ENCODE measurements at places on chromosomes 12 and 14.
A peak's percentile ranks its signal among the peaks of the same experiment; 100 is the strongest.

GRCh38 chr12:114638790-114639435 lies 45.1 kb downstream of the TBX3 start:
- DNase-seq = no peak

DNA sequence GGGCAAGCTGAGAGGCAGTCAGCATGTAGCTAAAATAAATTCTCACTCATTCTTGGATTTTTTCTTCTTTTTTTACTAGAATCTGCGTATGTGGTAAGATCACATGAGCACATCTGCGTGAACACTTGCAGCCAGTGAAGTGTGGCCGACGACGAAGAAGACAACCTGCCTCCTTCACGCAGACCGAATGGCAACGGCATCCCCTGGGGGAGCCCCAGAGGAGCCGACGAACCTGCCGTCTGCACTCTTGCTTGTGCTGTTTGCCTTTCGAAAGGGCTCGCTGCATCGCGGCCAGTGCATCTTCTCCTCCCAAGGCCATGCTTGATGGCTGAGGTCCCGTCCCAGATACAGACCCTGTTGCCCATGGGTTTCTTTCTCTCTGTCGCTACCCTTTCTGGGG lies 113.8 kb downstream of the KCNK10 start:
- DNase-seq = no peak

DNA sequence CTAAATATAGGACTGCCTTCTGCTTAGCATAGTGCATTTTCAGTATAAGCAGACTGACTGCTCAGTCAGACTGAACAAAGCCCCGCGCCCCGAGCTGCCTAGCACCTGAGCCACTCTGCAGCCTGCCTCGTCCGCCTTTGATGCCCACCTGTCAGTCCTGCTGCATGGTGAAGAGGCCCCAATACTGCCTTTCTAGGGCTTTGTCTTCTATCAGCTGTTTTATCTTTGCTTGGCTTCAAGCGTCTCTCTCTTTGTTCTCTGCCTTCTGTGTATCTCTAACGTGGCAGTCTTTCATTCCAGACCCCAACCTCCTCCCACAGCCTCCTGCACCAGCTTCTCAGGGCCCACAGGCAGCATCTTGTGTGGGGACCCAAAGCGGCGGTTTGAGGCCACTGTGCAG lies 1001.0 kb downstream of the VRK1 start:
- no peak for DNase-seq

GRCh38 chr14:72023128-72024042 lies 91.2 kb downstream of the RGS6 start:
- no peak for DNase-seq

DNA sequence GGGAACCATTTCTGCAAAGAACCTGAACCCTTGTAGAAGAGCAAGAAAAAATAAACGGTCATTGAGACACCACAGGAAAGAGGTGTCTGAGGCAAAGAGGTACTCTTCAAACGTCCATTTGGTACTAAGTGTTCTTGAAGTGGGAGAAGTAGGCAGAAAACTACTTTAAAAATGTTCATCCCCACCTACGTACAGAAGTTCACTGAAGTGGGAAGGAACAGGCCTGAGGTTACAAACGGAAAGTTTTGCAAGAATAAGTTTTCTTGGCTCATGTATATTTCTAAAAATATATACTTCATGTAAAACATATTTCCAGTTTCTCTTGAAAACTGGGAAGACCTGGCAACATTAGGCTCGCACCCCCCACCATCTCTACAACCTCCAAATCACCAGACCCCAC lies 61.2 kb downstream of the STXBP6 start:
- no peak for DNase-seq

DNA sequence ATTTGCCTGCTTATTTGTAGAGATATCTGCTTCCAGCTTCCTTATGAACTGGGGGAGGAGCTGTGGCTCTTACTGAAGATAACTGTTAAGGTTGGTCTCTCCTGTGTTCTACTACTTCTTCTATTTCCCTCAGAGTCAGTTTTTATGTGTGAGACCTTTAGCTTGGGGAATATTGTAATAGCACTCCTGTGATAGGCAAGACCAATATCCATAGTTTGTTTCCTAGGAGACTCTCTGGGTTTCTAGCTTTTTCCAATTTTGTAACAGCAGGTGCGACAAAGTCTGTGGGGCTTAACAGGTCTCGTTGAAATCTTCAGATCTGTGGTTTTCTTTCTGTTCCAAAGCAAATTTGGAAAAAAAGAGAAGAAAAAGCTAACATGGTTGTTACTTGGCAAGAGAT lies at the start of gene OR10G3:
TSS of gene OR10G3 (minus strand) at position 101 of the 400 bp plus-strand sequence. CDS start 9,332 bp downstream, outside the sequence.
- no peak for DNase-seq

DNA sequence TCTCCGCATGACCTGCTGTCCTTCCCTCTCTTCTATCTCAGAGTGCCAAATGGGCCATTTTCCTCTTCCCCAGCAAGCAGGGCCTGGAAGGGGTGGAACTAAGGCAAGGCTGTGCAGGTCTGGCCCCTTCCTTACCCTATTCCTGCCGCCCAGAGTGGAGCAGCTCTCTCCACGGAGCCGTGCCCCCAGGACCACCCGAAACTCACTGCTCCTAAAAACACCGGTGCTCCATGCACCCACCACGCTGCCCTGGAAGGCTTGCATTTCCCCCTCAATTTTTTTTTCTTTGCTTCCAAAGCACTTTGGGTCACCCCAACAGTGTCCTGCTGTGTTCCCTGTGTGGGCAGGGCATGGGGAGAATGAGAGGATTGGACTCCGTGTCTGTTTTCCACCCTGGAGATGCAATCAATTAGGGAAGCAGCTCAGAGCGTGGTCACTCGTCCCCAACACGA lies 48.5 kb upstream of the MEG3 start:
- no peak for DNase-seq

- DNase-seq = peak; percentile 66
Measured at GRCh38 chr12:109088818-109089217, 4.5 kb downstream of the ALKBH2 start.

DNA sequence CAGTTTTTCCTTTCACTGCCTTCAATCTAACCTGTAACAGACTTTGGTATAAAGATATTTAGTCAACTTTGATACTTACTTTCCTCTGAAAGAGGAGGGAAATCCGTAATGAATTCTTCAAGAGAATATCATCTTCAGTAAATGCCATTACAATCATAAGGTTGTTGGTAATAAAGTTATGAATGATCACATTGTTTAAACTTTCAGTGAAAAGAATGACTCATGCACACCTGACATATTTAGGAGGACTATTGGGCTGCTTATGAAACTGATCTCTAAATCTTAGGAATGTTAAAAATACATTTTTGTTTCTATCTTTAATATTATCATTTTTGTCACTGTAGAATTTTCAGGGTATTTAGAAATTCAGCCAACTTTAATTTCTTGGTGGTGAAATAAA lies 474.7 kb downstream of the SLC16A7 start:
- peak; percentile 32 for DNase-seq

- DNase-seq = no peak
Measured at GRCh38 chr14:102508410-102508773, 1.2 kb downstream of the ANKRD9 start.

DNA sequence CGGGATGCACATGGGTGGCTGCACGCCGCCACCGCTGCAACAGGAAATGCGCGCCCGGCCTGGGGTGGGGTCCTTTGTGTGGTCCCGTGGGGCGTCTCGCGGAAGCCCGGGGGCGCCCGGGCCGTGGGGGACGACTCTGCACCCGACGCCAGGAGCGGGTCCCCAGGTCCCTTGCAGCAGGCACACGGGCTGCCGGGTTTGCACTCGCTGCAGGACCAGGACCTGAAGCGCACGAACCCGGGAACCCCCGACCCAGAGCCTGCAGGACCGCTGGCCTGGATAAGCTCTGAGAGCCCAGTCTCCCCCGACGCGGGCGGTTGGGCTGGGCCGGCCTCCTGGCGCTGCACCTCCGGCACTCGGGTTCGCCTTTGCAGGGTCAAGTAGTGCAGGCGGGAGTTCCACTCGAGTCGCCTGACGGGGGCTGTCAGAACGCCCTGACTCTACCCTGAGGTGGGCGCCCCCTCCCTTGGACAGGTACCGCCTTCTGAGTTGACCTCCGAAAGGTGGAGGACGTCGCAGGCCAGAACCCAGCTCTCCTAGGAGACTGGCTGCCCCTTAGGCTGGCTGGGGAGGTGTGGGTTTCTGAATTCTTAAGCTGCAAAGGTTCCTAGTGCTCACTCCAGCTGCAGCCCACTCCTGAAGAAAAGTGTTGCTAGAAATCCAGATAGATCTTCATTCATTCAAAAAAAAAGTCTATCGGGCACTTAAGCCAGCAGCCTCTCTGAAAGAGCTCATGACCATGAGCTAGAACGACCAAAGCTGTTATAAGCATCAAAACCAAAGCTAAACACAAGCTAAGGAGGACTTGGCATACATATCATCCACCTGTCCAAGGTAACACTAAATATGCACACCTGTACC lies 68.0 kb downstream of the RNF34 start:
- peak; percentile 22 for DNase-seq

DNA sequence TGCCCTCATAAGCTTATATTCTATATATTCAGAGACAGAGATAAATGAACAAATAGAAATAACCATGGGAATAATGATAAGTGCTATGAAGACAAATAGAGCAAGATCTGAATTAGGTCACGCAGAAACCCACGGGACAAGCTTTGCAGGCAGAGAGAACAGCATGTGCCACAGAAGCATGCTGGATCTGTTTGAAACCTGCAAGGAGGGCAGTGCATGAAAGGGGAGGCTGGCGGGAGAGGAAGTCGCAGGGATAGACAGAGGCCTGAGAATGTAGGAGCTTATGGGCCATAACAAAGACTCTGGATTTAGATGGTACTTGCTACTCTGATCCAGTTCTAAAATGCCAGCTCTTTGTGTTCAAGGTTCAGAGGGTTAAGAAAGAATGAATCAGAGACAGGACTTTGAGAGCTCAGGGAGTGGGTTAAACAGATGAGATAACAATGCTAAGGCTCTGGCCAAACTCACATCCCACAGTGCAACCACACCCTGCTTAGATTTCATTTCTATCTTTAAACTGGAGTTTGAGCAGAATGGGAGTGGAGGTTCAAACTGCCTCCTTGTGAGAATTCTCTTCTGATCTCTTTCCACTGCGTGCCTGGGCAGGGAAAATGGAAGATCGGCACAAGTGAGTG lies 49.2 kb upstream of the PPP1R12A start:
- peak; percentile 89 for DNase-seq

- DNase-seq = peak; percentile 81
Measured at GRCh38 chr14:102316338-102316742, 3.2 kb upstream of the ZNF839 start.

DNA sequence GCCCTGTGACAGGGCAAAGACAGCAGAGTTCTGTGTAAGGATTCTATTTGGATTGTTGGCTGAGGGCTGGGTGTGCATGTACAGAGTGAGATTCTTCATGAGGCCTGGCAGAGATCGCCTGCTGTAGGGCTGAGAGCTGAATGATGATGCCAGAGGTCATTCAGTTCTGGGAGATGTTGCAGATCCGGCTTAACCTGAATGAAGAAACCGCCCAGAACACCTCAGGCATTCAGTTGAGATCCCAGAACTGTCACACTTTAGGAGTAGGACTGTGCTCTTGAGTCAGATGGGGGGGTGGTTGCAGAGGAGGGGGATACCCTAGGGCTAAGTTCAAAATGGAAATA lies 5.8 kb upstream of the EVL start:
- DNase-seq = no peak

GRCh38 chr12:58176296-58176869 lies 235.0 kb downstream of the ATP23 start:
- DNase-seq = peak; percentile 12

GRCh38 chr14:62711351-62712023 lies 333.8 kb downstream of the KCNH5 start:
- no peak for DNase-seq

DNA sequence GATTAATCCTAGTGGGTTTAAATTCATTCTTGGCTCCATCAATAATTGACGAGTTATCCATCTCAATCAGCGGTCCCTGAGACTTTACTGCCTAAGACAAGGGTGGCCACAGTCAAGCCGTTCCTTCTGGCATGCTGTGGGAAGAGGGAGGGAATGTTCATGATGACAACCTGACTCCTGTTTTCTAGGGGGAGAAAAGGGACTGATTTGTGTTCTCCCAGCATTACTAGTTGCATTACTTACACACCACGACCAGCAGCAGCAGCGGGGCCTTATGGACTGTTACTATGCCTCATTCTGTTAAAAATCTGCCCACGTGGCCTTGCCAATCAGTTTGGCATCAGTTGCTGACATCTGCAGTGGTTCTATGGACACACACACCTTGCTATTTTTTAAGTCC lies 29.9 kb downstream of the PLEKHG7 start:
- DNase-seq = no peak

DNA sequence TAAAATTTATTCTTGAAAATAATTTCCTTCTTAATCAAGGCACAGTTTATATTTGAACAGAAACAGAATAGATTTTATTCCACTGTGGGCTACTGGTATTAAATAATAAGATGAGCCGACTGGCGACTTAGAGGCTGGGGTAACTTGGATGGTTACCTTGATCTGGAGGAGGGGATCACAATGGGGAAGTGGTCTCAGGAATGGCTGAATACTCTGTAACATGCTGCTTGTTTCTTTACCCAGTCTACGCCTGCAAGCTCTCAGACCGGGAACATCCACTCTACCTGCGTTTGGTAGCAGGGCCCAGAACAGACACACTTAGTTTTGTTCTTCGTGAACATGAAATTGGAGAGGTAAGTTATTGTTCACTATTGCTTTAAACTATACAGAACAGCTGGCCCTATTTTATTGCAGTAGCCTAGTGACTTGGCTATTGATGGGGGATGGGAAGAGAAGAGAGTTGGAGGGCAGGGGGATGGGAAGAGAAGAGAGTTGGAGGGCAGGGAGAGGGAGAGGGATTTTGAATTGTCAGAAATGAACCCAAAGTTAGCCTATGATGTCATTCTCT lies 67.9 kb downstream of the GNS start:
- DNase-seq = no peak

DNA sequence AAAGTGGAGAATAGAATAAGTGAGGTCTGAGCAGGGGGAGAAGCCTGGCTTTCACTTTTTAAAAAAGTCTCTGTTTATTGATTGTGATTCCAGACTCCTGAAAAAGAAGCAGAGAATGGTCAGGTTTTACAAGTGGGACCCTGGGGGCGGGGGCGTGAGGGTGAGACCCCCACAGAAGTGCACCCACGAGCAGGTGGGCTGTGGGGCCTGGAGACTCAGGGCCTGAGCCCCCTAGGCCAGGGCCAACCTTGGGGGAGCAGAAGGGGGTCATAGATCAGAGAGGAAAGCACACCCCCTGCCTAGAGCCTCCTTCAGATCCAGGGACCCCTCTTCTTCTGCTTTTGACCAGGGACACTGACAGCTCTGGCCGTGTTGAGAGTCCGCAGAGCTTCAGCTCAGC lies 180.3 kb downstream of the ADGRD1 start:
- no peak for DNase-seq

GRCh38 chr12:93042283-93042682 lies 113.2 kb upstream of the EEA1 start:
- no peak for DNase-seq

DNA sequence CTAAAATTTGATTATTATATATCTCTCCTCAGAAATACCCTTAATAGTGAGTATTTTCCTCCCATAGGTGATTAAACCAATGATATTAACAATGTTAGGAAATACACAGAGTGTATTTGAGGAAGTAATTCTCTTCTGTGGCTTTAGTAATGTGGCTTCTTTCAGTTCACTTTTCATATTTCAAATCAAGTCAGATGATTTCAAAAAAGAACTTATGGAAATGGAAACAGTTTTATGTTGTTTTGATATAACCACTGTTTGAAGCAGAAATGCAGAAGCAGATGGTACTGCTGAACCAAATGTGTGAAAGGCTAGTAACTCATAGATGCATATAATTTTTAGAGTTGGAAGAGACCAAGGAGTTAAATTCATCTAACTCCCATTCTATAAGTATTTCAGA lies 1.9 kb upstream of the GPR33 start:
- DNase-seq = no peak

GRCh38 chr14:94115631-94116030 lies 5.1 kb downstream of the IFI27 start:
- DNase-seq = no peak
